ENCODE measurements at places on chromosomes 1 and 21. TPM values are rescaled to one million over a fixed set of nuclear protein-coding genes. Genes with fewer than 3 reads are reported as not detected.

- peak; percentile 35 for DNase-seq
Observed at GRCh38 chr1:85894651-85895050, 186.4 kb upstream of the ZNHIT6 start.

GRCh38 chr1:201795066-201795465 lies 33.9 kb upstream of the IPO9 start:
- peak; percentile 47 for DNase-seq

DNA sequence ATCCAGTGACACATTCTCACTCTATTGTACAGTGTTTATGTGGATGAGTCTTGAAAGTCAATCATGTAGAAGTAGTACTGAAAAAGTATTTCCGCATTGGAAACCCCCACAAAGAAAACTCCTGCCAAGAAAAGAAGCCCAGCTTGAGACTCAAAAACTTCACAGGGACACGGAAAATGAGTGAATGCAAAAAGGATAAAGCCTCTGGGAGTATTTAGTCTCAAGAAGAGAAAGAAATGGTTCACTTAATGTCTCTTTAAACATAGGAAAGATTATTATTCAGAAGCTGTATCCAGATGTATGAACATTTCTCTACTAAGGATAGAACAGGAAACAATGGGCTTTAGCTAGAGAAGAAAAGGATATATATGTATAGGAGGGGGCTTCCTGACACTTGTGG lies 304.5 kb downstream of the BARHL2 start:
- no peak for DNase-seq

GRCh38 chr1:85638412-85638811 lies 57.9 kb downstream of the CCN1 start:
- DNase-seq = no peak

DNA sequence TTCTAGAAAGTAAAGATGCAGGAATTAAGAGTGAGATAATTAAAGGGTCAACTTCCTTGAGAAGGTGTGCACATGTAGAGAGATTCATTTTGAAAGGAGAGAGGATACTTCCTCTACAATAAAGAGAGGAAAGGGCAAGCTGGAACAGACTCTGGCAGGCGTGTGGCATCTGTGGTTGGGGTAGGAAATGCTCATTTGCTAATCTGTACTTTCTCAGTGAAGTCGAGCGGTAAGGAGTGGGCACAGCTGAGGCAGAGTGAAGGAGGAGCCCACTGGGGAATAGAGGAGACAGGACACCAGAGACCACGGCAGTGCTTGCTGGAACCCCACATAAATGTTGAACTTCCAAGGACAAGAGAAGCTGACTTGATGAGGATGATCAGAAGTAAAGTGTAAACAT lies 49.1 kb downstream of the PCSK9 start:
- DNase-seq = no peak

DNA sequence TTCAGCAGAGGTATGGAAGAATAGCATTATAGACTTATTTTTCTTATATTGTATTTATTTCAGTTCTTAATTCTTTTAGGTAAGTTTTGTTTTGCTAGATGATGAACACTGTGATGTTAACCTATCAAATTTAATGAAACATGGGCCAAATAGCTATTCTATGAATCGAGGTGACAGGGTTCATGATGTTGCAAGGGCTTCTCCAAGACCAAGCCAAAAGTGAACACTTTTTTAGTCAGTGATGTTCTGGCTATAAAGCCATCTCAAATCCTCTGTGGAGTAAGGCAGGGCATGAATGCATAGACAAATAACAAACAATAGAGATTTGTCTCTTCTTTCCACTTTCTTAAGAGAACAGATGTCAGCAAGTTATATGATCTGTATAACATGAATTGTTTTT lies 26.7 kb downstream of the C1orf146 start:
- DNase-seq = no peak

DNA sequence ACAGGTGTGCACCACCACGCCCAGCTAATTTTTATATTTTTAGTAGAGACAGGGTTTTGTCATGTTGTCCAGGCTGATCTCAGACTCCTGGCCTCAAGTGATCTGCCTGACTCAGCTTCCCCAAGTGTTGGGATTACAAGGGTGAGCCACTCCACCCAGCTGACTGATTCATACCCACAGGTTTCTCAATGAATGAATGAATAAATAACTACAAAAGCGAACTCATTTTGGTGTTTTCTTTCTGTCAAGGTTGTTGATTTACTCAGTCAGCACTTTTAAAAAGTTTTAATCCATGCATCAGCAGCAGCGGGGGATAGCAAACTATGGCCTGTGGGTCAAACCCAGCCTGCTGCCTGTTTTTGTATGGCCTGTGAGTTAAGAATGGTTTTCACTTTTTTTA lies 217.5 kb downstream of the FAF1 start:
- no peak for DNase-seq

DNA sequence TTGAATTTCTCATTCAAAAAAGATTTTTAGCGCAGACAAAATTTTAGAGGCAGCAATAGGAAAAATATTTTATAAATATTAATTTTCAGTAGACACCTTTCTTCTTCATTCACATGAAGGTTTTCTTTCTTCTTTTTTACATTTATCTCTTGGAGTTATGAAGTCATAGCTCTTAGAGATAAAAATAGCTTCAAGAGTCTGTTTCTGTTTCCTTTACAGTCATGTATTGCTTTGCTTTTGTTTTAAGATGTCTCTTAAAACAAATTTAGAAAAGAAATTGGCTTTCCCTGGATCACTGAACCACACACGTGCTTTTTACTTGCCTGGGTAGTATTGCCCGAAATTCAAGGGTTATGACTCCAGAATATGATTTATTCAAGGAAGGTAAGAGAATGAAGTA lies 369.9 kb upstream of the LRRC7 start:
- no peak for DNase-seq

DNA sequence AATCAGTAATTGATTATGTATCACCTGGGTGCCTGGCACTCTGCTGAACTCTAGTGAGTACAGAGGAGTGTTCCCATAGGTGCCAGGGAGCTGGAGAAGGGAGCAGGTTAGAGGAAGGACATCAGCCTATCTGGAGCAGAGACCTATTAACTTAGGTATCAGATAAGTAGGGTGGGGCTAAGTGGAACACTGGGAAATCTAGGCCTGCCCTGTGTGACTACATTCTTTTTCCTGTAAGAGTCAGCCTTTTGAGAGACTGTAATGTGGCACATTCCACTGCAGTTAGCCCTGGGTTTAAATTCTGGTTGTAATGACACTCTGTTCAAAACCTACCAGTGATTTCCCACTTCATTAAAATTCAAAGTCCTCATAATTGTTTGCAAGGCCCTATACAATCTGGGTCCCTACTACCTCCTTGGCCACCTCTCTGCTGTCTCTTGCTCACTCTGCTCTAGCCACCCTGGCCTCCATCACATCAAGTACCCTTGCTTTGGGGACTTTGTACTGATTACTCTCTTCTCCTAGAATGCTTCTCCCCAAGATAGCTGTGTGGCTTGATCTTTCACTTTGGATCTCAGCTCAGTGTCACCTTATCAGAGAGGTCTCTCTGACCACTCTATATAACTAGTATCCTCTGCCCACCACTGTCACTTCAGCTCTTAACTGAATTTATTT lies 12.9 kb downstream of the STX12 start:
- DNase-seq = no peak

DNA sequence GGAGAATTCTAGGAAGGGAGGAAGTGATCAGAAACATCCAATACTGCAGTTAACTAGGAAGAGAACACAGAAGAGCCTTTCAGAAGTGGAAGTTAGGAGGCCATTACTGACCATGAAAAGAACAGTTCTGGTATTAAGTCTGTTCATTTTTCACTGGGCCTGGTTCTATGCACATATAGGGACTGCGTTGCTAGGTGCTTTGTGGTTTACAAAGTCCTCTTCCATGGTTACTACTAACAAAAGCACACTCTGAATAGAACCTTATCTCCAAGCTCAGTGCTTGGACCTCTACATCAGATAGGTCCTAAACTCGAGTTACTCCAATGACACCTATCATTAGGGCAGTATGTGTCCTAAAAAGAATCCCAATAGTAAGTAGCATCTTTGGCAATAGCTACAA lies 75.4 kb downstream of the RPAP2 start:
- DNase-seq = no peak

GRCh38 chr1:13487143-13487868 lies 26.5 kb downstream of the LRRC38 start:
- no peak for DNase-seq

DNA sequence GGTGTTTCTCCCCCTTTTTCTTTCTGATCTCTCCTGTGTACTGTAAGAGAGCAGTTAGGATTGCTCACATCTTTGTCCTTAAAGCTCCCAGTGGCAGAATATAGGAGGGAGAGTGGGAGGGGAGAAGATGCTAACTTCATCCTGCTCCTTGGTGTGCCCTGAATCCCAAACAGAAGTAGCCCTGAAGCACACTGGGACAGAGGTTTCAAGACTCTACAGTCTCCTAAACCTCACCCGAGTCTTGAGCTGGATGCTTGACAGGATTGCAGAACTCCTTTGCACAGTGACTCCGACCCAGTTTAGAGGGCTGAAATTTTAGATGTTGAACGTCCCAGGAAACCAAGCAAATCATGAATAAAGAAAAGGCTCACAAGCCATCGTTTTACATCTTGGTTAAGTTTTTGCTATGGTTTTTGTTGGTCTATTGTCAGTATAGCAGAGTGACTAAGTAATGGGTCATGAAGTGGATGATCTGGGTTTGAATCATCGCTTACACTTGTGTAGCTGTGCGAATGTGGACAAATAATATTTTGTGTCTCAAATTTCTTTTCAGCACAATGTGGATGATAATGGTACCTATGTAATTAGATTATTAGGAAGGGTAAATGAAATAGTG lies 37.5 kb downstream of the XCL2 start:
- DNase-seq = no peak

GRCh38 chr1:2951856-2952255 lies 69.4 kb upstream of the ACTRT2 start:
- DNase-seq = no peak

NR1I3 gene
- total RNA-seq = not detected

KCND3 gene
- 0.20 TPM for total RNA-seq

VTCN1 gene
- not detected for total RNA-seq

C1orf21 gene
- total RNA-seq = 2.8 TPM

BSND gene
- total RNA-seq = not detected

USH2A gene
- not detected for total RNA-seq

GNG12 gene
- total RNA-seq = 229 TPM

TPTE gene
- total RNA-seq = not detected

Measured in lung microvascular endothelial cell (primary cell).